ENCODE measurements at places on chromosomes 4 and X. TPM values are rescaled to one million over a fixed set of nuclear protein-coding genes. Genes with fewer than 3 reads are reported as not detected.

TLR1 gene
- total RNA-seq: 50.8 TPM

NAT8L gene
- 0.34 TPM for total RNA-seq

TEX13C gene
- total RNA-seq: not detected

EDNRA gene
- not detected for total RNA-seq

NR0B1 gene
- not detected for total RNA-seq

CD38 gene
- 10.1 TPM for total RNA-seq

CHIC2 gene
- 34.9 TPM for total RNA-seq

ADH4 gene
- total RNA-seq: not detected

Data from B cell (primary cell).